ENCODE measurements at places on chromosomes 1 and 21.
A peak's percentile ranks its signal among the peaks of the same experiment; 100 is the strongest.

DNA sequence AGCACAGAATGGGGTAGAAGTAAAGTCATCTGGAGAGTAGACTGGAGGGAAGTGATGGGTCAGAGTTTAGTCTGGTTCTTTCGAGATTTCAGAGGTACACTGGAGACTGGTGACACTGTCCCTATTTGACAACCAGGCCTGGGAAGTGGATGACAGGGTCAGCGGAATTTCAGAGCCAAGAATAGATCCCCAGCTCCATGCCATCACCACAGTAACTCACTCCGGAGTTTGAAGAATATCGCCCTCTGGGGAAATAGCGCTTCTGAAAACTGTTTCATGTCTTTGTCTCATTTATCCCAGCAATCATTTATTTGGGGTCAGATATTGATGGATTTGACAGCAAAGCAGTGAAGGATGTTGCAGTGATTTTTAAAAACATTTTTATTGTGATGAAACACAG lies 7.6 kb upstream of the NFASC start:
- DNase-seq = no peak

- no peak for DNase-seq
Measured at GRCh38 chr1:23357138-23357908, 12.3 kb downstream of the ZNF436 start.

- DNase-seq = no peak
Measured at GRCh38 chr1:153962088-153963029, 978 bp downstream of the SLC39A1 start.

- no peak for DNase-seq
Measured at GRCh38 chr1:84253036-84253435, 48.5 kb upstream of the SAMD13 start.

GRCh38 chr1:9438431-9439073 lies 100.7 kb upstream of the SLC25A33 start:
- peak; percentile 86 for DNase-seq

DNA sequence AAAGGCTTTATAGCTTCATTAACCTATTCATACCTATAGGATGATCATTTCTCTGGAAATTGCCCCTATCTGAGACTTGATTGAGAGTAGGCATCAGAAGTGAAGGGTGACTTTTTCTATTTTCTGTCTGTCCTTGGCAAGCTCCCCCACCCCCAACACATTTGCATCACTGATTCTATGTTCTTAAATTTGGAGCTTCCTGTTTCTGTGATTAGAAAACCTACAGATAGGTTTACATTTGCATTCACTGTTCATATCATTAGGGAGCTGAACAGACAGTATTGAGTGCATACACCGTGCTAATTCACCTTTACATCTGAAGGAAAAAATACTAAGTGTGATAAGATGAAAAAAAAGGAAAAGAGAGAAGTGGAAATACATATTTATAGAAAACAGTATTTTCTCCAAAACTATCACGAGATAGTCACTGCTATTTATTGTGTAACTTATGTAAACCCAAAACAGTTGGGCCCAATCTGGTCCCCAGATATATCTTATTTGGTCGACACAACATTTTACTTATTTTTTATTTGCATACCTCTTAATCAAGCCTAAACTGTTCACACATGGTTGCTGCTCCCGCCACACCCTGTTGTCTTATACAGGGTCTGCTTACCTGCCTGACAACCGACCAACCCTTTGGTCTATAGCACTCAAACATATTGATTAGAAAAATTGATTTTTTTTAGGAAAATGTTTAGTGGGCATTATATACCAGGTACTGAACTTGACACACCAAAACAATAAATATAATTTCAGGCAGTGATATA lies 218.8 kb downstream of the NTNG1 start:
- DNase-seq = no peak

DNA sequence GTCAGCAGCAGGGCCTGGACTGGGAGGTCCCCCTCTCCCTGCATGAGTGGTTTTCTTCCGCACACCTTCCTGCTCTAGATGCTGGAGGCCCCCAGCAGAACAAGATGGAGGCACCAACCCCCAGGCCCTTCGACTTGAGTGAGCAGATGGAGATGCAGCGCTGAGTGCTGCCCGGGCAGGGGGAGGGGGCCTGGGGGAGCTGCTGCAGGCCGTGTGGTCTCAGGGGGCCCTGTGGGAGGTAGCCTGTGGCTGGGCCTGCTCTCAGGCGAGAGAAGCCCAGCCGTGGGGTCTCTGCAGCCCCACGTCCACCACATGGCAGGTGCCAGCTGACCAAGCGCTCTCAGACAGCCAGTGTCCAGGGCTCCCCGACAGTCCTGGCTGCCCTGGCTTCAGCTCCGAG lies 1.2 kb upstream of the FAAP20 start:
- no peak for DNase-seq

- DNase-seq = no peak
Measured at GRCh38 chr1:71823708-71824305, 458.5 kb downstream of the NEGR1 start.

Measured in hippocampal formation (tissue), 2 donors.